ENCODE measurements at places on chromosomes 1 and 21.

DNA sequence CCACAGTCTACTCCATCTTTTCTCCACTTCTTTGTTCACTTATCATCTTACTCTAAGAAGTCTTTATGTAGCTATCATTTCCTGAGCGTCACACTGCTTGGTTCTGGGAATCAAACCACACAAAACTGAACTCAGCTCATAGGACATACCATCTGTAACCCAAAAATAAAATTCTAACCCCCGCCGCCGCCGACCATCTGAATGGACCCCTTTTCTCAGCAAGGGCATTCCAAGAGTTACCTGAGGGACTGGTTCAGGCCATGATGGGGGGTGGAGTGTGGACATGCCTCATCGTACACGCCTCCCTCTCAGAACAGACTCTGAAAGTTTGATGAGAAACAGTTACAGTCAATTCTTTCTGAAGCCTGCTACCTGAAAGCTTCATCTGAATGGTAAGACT, 12.6 kb upstream of the CHI3L2 start:
- peak; percentile 57 for DNase-seq

DNA sequence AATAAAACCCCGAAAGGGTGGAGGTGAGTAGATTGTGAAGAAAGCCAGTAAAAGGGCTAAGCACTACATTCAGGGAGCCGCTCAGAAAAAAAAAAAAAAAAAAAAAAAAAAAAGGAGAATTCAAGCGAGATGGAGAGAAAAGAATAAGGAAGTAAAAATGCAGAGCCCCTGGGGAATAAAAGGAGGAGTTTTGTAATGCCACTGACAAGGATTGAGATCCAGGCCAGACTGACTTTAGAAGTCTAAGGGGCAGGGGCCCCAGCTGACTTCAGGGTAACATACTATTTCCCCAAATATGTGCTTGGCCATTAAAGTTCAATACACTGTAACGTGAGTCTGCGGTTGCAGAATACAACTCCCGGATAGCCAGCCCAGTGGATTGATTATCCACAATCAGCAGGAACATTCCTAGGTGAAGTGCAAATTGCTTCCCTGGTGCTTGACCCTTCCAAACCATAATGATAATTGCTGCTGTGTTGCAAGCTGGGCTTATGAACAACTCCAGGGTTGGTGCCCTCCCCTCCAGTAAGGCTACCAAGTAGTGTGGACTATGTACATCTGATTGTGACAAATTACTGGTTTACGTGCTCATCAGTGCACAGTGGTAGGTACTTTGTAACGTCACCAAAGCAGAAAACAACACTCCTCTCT, 30.7 kb upstream of the RRP15 start:
- DNase-seq = no peak

- DNase-seq = no peak
These were observed 50.2 kb downstream of the DIRAS3 start for GRCh38 chr1:68000191-68000590.

- DNase-seq = no peak
These were observed 203.7 kb upstream of the C1orf87 start for GRCh38 chr1:60277269-60277668.

DNA sequence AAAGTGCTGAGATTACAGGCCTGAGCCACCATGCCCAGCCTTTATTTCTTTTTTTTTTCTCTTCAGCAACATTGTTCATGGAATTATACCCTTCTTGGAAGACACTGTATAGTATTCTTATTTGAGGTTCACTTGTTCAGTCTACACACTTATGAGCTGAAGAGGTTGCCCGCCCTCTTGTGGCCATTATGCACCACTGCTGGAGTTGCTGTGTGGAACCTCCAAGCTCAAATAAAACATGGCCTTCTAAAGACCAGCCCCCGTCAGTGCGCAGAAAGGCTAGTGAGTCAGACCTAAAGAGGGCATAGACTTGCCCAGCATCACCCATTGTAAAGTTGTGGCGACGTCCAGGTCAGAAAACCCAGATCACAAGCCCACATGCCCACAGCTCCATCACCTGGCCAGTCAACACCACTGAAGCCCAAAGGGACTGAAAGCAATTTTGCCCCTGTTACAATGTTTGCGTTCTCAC, 20.4 kb downstream of the LURAP1 start:
- peak; percentile 64 for DNase-seq

GRCh38 chr1:38243106-38243505, 196.5 kb upstream of the POU3F1 start:
- peak; percentile 5 for DNase-seq
